Activated CD8-positive, alpha-beta T cell treated with anti-CD3 and anti-CD28 coated beads, Interleukin-2, amount 10 ng/mL, durations not matched to agents 7 days and 5 days (primary cell): ENCODE measurements at places on chromosomes 7 and 10. TPM values are rescaled to one million over a fixed set of nuclear protein-coding genes. Genes with fewer than 3 reads are reported as not detected.
A peak's percentile ranks its signal among the peaks of the same experiment; 100 is the strongest.

DNA sequence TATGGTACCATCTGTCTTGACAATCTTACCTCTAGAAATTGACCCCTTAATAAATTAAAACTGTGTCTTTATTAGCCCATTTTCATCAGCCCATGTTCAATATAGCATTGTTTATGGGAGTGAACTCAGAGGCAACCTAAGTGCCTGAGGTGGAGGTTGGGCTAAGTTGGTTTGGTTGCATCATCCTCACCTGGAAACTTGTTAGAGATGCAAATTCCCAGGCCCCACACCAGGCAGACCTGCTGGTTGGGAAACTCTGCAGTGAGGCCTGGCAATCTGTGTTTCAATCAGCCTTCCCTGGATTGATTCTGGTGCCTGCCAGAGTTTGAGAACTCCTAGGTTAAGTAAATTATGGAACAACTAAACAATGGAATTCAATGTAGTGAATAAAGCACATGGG is 9.4 kb upstream of the FAM170B start:
- H3K4me1 ChIP-seq = no peaks in the 10 kb centered on the region
- H3K4me3 ChIP-seq = no peak overlapping the region
- peaks cover 16% of the 10 kb centered on the region for H3K27me3 ChIP-seq
- no peak overlapping the region for H3K27ac ChIP-seq

DNA sequence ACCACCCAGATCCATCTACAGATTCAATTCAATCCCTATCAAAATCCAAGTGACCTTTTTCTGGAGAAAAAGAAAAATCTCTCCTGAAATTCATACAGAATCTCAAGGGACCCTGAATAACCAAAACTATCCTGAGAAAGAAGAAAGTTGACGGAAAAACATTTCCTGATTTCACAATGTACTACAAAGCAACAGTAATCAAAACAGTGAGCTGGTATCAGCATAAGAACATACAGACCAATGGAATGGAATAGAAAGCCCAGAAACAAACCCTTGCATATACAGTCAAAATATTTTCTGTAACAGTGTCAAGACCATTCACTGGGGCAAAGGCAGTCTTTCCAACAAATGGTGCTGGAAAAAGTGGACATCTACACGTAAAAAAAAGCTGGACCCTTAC is 89.9 kb downstream of the JMJD1C start:
- H3K27ac ChIP-seq = no peak overlapping the region
- no peak overlapping the region for H3K4me3 ChIP-seq
- H3K4me1 ChIP-seq = peaks cover 14% of the 10 kb centered on the region
- no peaks in the 10 kb centered on the region for H3K27me3 ChIP-seq

GRCh38 chr10:86900955-86901354 is 56.5 kb downstream of the MMRN2 start:
- no peak overlapping the region for H3K27ac ChIP-seq
- H3K4me1 ChIP-seq = no peaks in the 10 kb centered on the region
- H3K4me3 ChIP-seq = no peak overlapping the region
- H3K27me3 ChIP-seq = no peaks in the 10 kb centered on the region
- peaks cover 2% of the 10 kb centered on the region for H3K36me3 ChIP-seq

- DNase-seq = no peak
- H3K4me3 ChIP-seq = no peak overlapping the region
- H3K4me1 ChIP-seq = peaks cover 69% of the 10 kb centered on the region
- H3K27ac ChIP-seq = no peak overlapping the region
- H3K36me3 ChIP-seq = peaks cover 70% of the 10 kb centered on the region
These were observed 77.0 kb upstream of the GSDME start for GRCh38 chr7:24834128-24834798.

- no peak for DNase-seq
- no peak overlapping the region for H3K27ac ChIP-seq
- no peaks in the 10 kb centered on the region for H3K4me1 ChIP-seq
- no peaks in the 10 kb centered on the region for H3K36me3 ChIP-seq
These were observed 279.7 kb downstream of the ADRA2A start for GRCh38 chr10:111356571-111356970.

- H3K36me3 ChIP-seq = peaks cover 52% of the 10 kb centered on the region
- no peaks in the 10 kb centered on the region for H3K27me3 ChIP-seq
- H3K27ac ChIP-seq = no peak overlapping the region
- no peak for DNase-seq
These were observed 9.4 kb downstream of the PDSS1 start for GRCh38 chr10:26706936-26707335.

DNA sequence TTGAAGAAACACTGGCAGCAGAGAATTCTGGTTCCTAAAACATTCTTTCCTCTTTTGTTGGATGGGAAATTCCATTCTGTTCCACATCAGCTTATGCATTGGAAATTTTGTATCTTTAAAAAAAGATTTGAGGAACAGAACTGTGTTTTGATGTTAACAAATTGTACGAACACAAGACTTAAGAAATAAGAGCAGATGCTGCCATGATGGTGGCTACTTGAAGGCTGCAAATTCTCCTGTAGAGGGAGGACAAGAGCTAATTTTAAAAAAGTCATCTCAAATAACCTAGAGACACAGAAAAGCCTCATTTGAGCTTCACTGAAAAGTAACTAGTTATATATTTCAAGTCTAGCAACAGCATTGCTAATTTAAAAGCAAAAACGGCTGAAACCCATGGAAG is 29.8 kb downstream of the NDUFB2 start:
- no peaks in the 10 kb centered on the region for H3K36me3 ChIP-seq
- peaks cover 15% of the 10 kb centered on the region for H3K4me1 ChIP-seq
- no peak overlapping the region for H3K27ac ChIP-seq
- DNase-seq = no peak

GRCh38 chr7:379456-380138 is 89.6 kb downstream of the FOXL3 start:
- peaks cover 20% of the 10 kb centered on the region for H3K4me1 ChIP-seq
- no peak for DNase-seq
- H3K27ac ChIP-seq = no peak overlapping the region
- peaks cover 20% of the 10 kb centered on the region for H3K27me3 ChIP-seq

GRCh38 chr7:19772841-19773760 is at the start of gene TMEM196:
TMEM196 (minus strand) TSS chr7:19773617; CDS start chr7:19772696, 921 bp downstream.
- no peak within 1 kb of the TSS for H3K27ac ChIP-seq
- H3K4me3 ChIP-seq = no peak within 1 kb of the TSS
- H3K4me1 ChIP-seq = no peaks in the 10 kb centered on the region
- H3K36me3 ChIP-seq = peaks cover 2% of the 10 kb centered on the region
- DNase-seq = no peak

DNA sequence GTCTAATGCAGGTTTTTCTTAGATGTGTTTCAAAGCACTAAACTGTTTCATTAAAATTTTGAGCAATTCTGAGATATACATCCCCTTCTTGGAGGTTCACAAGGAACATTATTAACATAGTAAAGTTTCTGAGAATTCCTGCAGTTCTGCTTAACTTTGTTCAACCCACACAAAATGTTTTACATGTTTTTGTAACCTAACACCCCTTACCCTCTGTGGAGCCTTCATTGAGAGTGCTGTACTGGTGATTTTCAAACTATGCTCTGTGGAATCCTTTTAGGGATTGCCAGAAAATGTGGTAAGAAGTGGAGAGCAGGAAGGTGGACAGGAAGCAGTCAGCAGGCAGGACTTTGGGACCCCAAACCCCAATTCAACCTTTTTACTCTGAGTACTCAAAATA is 53.6 kb upstream of the ABCB5 start:
- no peak overlapping the region for H3K4me3 ChIP-seq
- no peaks in the 10 kb centered on the region for H3K4me1 ChIP-seq
- no peak overlapping the region for H3K27ac ChIP-seq
- no peaks in the 10 kb centered on the region for H3K36me3 ChIP-seq

DNA sequence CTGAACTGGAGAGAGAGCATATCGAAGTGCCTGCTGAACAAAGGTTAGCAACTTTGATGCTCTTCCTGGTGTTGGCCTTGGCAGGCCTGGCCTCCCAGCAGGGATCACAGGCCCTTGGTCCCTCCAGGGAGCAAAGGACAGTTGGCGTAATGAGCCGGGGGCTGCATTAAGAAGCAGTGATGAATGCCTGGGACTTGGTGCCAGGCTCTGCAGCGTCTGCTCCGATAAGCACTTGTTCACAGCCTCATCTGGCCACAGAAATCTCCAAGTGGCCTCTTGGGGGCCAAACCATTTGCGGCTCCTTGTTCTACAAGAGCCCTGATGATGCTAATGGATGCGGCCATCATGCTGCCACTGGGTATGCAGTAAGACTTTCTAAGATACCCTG is 31.8 kb downstream of the CRHR2 start:
- H3K4me3 ChIP-seq = no peak overlapping the region
- H3K27ac ChIP-seq = no peak overlapping the region
- peaks cover 3% of the 10 kb centered on the region for H3K36me3 ChIP-seq
- DNase-seq = no peak

GRCh38 chr7:71473366-71473967 is 341.5 kb downstream of the GALNT17 start:
- H3K27me3 ChIP-seq = no peaks in the 10 kb centered on the region
- H3K4me1 ChIP-seq = no peaks in the 10 kb centered on the region
- no peak overlapping the region for H3K4me3 ChIP-seq
- no peak for DNase-seq

GRCh38 chr7:137820677-137821420 is 25.9 kb downstream of the DGKI start:
- no peak overlapping the region for H3K27ac ChIP-seq
- H3K36me3 ChIP-seq = no peaks in the 10 kb centered on the region
- peaks cover 5% of the 10 kb centered on the region for H3K27me3 ChIP-seq

DNA sequence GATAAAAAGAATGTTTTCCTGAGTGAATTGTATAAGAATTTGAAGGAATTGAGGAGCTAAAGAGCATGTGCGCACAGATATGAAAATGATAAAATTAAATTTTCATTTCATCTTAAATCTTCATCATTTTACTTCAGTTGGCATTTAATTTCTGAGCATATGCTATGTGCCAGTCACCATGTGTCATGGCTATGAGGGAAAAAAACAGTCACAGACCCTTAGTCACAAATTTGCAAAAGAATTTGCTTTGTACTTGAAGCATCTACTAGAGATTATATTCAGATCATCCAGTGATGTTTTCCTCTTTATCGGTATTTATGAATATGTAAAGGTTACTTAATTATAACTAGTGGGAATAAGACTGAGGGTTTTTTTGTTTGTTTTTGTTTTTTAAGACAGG is 29.8 kb downstream of the VCL start:
- no peak for DNase-seq
- H3K4me3 ChIP-seq = no peak overlapping the region
- no peaks in the 10 kb centered on the region for H3K27me3 ChIP-seq
- H3K36me3 ChIP-seq = no peaks in the 10 kb centered on the region

DNA sequence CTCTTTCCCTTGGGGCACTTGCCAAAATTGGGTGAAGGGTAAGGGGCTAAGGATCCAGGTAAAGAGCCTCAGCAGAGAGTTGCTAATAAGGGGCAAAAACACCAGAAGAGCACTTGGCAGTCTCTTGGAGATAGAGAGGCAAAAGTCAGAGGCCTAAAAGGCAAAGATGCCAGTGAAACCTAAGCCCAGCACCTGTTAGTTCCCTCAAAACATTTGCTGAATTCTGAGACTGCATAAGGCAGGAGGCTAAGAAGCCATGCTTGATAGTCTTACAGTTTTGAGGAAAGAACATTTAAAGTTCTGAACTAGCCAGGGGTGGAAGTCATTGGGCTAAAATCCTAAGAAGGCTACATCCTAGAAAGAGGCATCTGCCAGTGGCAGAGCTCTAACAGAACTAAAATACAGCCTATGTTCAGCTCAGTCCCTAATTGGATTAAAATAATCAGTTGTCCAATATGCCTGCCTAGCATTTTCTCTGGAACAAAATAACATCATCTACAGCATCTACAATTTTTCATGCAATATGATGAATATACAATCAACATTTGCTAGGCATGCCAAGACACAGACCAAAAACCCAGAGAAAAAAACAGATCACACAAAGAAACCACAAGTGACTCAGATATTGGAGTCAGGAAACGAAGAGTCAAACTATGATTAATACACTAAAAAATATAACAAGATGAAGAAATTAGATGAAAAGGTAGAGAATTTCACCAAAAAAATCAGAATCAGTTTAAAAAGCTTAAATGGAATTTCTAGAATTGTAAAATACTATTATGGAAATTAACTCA is 7.7 kb downstream of the HTR7 start:
- peaks cover 20% of the 10 kb centered on the region for H3K27me3 ChIP-seq
- peaks cover 3% of the 10 kb centered on the region for H3K4me1 ChIP-seq
- no peak overlapping the region for H3K4me3 ChIP-seq
- H3K36me3 ChIP-seq = peaks cover 5% of the 10 kb centered on the region
- no peak for DNase-seq
- no peak overlapping the region for H3K27ac ChIP-seq

- H3K27ac ChIP-seq = no peak overlapping the region
- H3K27me3 ChIP-seq = no peaks in the 10 kb centered on the region
- H3K36me3 ChIP-seq = no peaks in the 10 kb centered on the region
- no peaks in the 10 kb centered on the region for H3K4me1 ChIP-seq
- no peak for DNase-seq
- no peak overlapping the region for H3K4me3 ChIP-seq
These were observed 90.1 kb upstream of the ADCY1 start for GRCh38 chr7:45484094-45484493.

GRCh38 chr10:97768322-97769315 is 3.2 kb downstream of the SFRP5 start:
- H3K27me3 ChIP-seq = peaks cover 34% of the 10 kb centered on the region
- no peaks in the 10 kb centered on the region for H3K36me3 ChIP-seq
- no peak overlapping the region for H3K4me3 ChIP-seq
- peaks cover 16% of the 10 kb centered on the region for H3K4me1 ChIP-seq

DNA sequence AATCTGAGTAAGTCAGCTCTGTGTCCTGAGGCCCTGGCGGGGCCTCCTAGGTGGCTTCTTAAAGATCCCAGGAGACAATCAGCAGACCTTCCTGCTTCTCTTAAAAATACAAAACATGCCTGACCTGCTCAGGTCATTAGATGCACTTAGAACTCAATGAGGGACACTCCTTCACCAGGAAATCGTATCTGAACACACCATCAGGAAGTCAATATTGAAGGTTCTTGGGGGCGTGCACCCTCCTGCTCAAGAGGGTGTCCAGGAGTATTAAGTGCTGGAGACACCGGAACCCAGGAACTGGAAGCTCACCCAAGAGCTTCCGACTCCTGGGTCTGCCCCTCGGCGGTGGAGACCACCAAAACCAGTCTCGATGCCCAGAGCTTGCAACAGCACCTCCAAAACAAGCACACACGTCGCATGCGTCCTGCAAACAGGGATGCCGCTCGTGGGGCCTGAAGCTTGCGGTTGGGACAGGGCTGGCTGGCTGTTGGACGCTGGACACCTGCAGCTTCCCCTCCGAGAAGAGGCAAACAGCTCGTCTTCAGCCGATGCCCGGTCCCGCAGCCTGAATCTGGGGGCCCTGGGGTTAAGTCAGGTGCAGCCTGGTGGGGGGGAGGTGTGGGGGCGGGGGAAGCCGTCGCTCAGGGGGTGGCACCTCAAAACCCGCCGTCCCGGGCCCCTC is 803 bp downstream of the RAPGEF5 start:
- no peak for DNase-seq
- peak overlapping the region; percentile 16 for H3K4me3 ChIP-seq
- H3K27ac ChIP-seq = no peak overlapping the region
- H3K4me1 ChIP-seq = peaks cover 9% of the 10 kb centered on the region
- H3K27me3 ChIP-seq = peaks cover 61% of the 10 kb centered on the region
- H3K36me3 ChIP-seq = no peaks in the 10 kb centered on the region

Gene HMX3
- total RNA-seq = not detected

Gene VWDE
- total RNA-seq = 4.4 TPM

Gene UTF1
- not detected for total RNA-seq

Gene PAOX
- total RNA-seq = 6.5 TPM
